ENCODE measurements at places on chromosomes 5 and 9.

- no peak for DNase-seq
Measured at GRCh38 chr9:129933185-129934040, 98.2 kb downstream of the USP20 start.

GRCh38 chr9:89036383-89036782 is 45.1 kb downstream of the S1PR3 start:
- peak; percentile 32 for DNase-seq

- no peak for DNase-seq
Measured at GRCh38 chr5:116651653-116652052, 77.0 kb upstream of the SEMA6A start.

DNA sequence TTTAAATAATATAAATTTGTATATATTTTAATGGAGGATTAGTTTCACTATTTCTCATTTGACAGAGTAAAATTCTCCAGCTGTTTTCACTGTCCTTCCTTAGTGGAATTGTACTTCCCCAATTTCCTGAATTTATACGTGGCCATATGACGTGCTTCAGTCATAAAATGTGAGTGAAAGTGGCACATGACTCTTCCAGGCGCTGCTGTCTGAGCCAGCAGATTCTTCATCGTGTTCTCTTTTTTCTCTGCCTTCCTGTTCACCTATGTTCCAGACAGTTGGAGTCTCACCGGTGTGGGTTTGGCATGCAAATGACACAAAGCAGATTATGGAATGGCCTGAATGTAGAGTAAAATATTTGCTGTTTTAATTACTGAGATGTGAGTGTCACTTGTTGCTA is 684.1 kb downstream of the SEMA5A start:
- no peak for DNase-seq

GRCh38 chr9:128285033-128285784 is 9.1 kb downstream of the SWI5 start:
- no peak for DNase-seq

GRCh38 chr9:79001012-79001411 is 570.8 kb upstream of the TLE4 start:
- DNase-seq, result no peak

- no peak for DNase-seq
Measured at GRCh38 chr5:147346006-147346561, 111.3 kb downstream of the STK32A start.

DNA sequence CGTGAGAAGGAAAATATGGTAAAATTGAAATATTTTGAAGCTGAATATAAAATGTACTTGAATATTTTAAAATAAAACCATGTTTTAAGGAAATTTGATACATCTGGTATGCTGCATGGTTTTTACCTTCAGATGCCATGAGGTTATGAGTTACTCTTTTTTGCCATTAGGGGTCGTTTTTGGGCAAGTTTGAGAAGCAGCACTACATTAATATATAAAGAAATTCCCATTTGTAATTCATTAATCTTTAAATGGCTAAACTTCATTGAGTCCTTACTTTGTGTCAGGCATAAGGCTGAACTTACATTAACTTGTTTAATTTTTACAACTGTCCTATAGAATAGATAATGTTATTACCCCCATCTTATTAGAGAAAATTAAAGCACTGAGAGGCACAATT is 152.3 kb downstream of the KDM4C start:
- no peak for DNase-seq

DNA sequence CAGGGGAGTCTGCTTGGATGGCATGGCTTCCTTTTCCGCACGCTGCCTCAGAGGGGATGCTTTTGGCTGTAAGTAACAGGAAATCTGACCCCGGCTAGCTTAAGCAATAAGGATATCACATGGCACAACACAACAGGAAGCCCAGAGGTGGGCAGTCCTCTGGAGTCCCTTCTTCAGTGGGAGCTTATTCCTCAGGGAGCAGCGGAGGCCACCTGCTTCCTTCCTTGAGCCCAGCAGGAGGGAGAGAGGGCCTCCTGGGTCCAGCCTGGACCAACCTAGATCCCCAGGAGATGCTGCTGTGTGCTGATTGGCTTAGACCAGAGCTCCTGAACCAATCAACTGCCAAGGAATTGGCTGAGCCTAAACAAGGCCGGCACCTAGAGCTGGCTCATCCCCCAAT is 66.3 kb downstream of the C9orf50 start:
- no peak for DNase-seq

DNA sequence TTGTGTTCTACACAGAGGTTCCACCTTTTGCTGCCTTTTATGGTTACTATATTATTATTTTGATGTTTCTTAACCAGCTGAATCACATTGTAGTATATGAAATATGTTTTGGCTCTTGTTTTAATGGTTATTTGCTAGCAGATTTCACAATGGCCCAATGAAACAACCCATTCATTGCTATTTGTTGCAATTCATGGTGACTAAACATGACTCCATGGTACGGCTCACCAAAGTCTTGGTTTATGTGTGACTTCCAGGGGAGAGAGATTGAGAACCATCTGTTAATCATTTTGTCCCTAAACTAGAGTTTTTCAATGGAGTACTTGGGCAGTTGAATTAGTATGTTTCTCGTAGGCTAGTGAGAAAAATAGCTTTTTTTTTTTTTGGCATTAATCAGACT is 108.4 kb downstream of the GHR start:
- DNase-seq, result no peak

DNA sequence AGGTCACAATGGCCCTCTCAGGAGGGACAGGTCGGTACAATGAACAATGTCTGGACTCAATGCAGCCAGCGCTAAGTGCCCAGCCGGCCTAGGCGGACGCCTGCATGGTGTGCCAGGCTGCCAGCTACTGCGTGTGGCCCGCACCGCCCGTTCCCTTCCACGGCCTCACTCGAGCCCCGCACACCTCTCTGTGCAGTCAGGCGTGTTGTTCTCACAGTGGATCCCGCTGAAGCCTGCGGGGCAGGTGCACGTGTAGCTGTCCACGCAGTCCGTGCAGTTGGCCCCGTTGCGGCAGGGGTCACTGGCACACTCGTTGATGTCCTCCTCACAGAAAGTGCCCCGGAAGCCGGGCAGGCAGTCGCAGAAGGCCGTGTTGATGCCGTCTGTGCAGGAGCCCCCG is 26.7 kb upstream of the SEC16A start:
- DNase-seq, result no peak

DNA sequence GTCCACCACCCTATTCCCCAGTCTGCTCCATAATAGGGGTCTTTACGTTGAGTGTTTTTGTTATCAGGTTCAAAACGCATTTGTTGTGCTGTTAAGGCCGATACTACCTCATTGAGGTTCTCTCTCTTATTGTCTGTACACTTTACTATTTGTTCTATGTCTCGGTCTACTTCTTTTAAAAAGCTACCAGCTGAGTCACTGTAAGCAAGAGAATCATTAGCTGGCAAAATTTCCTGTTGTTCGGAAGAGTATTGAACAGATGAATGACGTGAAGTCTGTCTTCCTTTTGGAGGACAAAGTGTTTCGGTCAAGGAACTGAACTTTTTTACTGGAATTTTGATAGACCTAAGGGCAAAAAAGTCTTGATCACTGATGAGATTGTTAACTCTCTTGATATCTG is 10.3 kb downstream of the LYSMD3 start:
- no peak for DNase-seq

DNA sequence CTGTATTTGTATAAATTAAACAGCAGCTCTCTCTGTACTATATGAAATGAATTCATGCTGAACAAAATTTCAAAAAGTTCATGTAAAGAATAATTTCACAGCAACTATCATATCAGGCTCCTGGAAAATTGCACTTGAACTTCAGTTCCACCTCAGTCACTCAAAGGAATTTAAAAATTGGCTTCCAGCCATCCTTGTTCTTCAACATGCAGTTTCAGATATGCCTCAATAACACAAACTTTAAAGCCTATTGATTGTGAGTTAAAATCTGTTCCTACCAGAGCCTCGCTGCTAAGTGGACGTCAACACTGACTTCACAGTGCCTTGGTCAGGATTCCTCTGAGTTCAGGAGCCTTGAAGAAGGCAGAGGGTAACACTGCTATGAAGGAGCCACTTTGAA is 418.7 kb upstream of the WWC1 start:
- DNase-seq, result no peak

GRCh38 chr5:73728493-73729273 is 102.7 kb downstream of the ARHGEF28 start:
- no peak for DNase-seq

GRCh38 chr5:149333711-149334443 is 11.4 kb upstream of the GRPEL2 start:
- DNase-seq, result no peak

DNA sequence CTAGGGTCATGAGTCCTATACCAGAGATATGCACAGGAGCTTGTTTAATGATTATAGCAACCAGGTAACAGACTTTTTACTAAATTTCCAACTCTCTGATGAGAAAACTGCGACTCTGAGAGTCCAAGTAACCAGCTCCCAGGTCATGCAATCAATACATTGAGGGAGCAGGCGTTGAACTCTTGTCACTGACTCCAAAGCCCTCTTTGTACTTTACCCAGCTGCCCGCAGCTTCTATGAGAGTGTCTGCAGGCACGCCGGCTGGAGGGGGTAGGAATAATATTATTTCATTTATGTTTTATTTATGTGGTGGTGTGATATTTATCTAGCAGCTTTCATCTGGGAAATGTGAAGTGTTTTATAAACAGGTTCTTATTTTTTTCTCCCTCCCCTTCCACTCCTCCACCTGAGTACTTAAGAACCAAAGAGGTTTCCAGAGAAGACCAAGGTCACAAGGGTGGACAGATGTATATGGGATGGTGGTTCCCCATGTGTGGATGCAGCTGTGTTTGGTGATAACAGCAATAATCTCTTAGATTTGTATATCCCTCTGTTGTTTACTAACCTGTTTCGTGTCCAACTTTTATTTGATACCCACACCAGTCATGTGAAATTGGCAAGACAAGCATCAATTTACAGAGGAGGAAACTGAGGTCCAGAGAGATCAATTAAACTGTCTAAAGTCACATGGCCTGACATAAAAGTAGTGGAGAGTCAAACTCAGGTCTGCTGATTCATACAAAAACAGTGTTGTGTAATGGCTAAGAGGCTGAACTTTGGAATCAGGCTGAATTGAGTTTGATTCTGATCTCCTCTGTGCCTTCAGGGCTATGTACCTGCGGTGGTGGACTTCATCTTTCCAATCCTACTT is 140.2 kb upstream of the TRIM32 start:
- no peak for DNase-seq

GRCh38 chr9:90167914-90168313 is 474.7 kb downstream of the DIRAS2 start:
- no peak for DNase-seq
